ENCODE measurements at places on chromosomes 2 and 18.

- DNase-seq, result no peak
Observed at GRCh38 chr18:22858121-22858520, 75.0 kb upstream of the RBBP8 start.

DNA sequence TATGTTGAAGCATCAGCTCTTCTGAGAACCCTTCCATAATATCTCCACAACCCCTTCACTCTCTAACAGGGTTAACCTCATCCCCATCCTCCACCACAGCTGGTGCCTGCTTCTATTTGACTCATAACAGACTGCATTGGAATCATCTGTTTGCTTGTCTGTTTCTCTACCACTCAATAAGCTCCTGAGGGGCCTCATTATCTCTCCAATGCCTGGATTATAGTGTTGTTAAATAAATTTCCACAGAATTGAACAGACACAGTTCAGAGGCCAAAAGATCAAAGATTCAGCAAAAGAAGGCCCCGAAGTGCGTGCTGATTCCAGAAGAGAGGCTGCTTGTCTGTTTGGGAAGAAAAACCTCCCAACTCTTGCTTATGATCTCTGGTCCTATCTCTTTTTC, 33.7 kb upstream of the FAM98A start:
- no peak for DNase-seq

DNA sequence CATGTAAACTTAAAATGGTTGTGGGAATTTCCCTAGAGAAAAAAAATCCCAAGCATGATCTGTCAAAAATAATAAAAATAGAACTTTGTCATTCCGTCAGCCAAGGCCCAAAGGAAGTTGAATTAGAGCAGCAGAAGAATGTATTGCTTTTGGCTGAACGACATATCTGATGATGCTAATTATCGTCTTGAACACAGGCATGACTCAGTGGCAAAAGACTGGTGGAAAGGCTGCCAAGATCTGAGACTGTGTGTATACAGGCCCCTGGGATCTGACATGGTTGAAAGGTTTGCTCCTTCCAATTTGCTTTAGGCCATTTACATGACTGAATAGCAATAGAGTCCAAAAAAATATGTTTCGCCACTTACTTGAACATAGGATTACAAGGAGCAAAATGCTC, 1057.1 kb upstream of the CRIM1 start:
- no peak for DNase-seq

GRCh38 chr18:45107425-45107824, 426.7 kb downstream of the SETBP1 start:
- no peak for DNase-seq

DNA sequence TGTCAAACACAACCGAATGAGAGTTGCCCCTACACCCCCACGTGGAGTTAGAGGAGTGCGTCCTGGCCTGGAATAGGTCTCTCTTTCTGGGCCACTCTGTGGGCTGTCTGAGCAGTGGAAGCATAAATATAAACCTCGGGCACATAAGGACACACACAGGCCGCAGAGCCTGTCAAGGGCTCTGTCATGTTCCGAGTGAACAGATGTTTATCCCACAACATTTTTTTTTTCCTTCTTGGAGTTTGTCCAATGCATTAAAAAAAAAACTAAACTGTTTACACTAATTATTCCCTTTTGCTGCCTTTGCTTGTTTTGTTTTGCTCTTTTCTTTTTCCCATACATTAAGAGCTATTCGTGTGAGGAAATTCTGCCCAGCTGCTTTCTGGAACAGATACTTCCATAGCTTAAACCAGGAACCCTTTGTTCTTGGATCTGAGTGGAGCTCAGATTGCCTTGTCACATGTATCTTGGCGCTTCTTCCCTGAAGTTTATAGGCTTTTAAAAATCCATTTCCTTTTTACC, 228.3 kb upstream of the FOSL2 start:
- DNase-seq, result no peak

- DNase-seq, result no peak
Observed at GRCh38 chr2:165691615-165692014, 102.4 kb downstream of the GALNT3 start.

DNA sequence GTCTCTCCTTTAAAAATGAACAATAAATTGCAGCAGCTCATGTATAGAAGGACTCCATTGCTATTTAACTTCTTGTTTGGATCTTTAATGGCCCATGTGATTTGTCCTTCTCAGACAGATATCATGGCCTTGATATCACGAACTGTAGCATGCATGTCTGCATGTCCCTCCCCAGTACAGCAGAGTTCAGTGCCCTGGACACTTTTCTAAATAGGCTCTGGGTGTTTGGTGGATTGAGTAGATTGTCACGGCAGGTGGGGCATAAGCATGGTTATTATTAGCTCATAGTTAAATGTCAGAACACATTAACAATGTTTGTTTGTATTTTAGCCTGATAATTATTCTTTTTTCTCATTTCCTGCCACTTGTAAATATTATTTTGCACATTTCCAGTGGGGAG, 118.3 kb downstream of the LRRTM1 start:
- DNase-seq, result no peak

GRCh38 chr2:1026141-1026540, 75.5 kb downstream of the SNTG2 start:
- no peak for DNase-seq

- no peak for DNase-seq
Observed at GRCh38 chr18:11673560-11673959, 15.5 kb upstream of the GNAL start.

DNA sequence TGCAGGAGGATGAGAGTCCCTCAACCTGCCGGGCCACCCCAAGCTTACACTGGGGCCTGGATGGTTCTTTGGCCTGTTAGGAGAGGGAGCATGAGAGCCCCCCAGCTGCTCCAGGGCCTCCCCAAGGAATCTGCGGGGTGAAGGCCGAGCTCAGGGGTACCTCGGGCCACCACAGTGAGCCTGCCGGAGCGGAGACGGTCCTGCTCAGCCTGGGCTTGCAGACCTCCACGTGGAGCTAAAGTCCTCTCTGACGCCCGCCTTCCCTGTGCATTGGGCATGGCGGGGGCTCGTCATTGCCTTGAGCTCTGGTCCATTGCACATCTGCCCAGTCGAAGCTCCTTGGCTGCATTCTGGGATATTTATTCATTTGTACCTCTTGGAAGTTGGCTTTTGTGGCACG, 62.7 kb downstream of the ASB1 start:
- DNase-seq, result no peak

- DNase-seq, result no peak
Observed at GRCh38 chr2:188695953-188696352, 278.2 kb upstream of the COL3A1 start.

- DNase-seq, result no peak
Observed at GRCh38 chr2:57881998-57882888, 164.4 kb upstream of the VRK2 start.

DNA sequence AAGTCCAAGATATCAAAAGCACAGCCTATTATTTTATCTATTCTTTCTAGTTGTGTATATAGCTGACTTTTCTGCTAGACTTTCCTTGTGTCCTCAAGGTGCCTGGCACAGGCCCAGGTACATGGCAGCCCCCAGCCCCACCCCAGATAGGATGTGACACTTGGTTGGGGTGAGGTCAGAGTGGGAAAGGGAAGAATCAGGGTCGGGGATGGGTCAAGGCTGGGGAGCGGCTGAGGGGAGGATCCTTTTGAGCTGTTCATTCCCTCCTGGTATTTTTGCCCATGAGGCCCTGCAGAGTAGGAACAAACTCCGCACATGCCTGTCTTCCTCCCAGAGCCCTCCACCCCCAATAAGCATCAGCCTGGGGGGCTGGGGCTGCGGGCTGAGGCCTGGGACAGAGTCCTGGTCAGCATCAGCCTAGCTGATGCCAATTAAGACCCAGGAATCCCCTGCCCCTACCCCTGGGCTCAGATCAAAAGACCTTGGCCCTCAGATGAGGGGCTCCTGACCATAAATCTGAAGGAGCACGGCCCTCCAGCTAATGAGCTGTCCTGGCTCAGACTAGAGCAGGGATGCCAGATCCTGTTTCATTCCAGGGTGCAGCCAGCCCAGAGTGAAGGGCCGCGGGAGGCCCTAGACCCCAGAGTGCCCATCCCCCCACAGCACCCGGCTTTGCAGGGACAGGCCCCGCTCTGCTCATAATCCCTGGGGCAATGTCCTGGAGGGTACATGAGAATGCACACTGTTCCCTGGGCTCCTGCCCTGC, 85.3 kb downstream of the SDC1 start:
- DNase-seq, result no peak

DNA sequence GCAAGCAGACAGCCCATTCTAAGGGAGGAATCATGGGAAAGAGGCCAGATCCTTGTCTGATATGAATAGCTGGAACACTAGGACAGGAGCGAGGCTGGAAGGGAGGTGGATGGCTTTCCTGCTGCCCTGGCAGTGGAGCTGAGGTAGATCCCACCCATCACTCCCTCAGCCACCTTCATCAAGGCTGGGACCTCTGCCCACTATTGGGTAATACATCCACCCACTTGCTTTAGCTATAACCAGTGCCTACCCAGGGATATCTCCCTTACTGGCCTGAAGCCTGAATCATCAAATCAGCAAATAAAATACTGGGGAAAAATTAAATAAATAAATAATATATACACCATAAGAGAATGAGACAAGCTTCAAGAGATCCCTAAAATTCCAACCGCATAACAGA, 183.2 kb upstream of the KYNU start:
- no peak for DNase-seq

DNA sequence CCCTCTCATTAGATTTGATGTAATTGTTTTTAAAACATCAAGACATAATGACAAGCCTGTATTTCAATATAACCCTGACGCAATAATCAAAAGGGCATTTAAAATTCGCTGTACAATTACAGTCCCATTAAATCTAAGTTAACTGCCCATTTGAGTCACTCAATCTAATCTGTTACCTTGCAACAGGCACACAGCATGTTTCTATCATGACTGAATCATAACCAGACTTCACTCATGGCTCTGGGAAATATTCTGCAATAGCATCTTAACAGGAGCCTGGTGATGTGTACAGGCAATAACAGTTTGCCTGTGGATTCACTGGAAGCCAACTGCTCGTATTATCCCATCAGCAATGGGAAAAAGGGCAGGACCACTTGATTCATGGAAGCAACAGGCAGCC, 142.3 kb upstream of the NCKAP5 start:
- DNase-seq, result no peak

DNA sequence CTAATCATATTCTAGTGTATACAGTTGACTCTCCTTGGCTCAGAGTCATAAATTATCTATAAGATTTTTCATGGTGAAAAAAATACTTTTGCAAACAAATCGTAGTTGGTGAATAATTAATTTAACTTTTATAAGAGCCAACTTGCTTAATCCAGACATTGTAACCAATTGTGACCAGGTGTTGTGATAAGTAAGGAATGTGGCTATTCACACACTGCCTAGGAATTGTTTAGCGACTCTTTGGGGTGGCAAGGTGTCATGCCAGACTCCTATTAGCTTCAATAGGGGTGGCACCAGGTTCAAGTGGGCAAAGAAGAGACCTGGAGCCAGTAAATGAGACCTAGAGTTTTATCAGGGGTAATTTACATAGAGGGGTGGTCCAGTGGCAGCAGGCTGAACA, 344.7 kb upstream of the PKDCC start:
- no peak for DNase-seq

GRCh38 chr2:8641301-8641965, 40.4 kb upstream of the ID2 start:
- no peak for DNase-seq

DNA sequence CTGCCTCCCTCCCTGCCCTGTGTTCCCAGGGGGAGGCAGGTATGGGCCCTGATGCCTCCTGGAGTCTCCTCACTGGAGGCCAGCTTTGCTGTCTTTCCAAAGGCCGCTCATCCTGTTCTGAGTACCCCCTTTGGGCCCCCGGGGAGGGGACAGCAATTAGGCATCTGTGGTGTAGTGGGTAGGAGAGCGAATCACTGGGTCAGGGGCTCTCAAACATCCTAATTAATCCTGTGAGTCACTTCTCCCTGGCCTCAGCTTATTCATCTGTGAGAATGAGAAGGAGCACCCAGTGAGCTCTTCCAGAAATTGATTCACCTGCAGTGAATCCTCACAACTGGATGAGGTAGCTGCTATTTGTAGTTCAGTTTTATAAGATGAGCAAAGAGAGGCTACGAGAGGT, 16.4 kb downstream of the TET3 start:
- DNase-seq, result no peak

- DNase-seq, result no peak
Observed at GRCh38 chr2:189082376-189082975, 97.1 kb downstream of the COL5A2 start.

DNA sequence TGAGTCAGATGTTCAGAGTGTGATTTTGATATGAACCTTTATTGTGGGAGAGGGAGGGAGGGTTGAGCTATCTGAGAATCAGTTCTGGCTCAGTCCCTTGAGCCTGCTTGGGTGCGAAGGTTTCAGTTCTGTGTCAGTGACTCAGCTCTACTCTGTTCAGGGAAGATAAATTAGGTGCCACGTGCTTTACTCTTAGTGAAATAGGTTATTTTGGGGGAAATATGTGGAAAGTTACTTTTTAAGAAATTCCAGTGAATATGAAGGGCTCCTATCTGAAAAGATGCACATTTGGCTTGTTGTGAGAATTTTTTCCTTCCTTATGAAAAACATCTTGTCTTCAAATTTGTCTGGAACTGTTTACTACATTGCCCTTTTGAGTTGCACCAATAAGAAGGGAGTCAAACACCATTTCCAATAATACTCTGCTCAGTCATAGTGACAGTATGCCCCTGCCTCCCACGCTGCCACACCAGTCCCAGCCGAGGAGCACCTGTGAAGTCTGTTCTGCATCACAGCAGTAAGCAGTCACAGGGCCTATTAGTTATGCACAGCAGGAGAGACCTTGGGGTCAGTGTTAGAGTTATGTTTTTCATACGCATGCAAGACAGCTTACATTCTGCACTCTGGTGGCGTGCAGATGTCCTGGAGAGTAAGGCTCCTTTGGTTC, 32.8 kb upstream of the DNAH7 start:
- peak; percentile 13 for DNase-seq

- no peak for DNase-seq
Observed at GRCh38 chr18:12362473-12363174, 14.4 kb downstream of the AFG3L2 start.

GRCh38 chr2:11695576-11695975, 25.6 kb upstream of the NTSR2 start:
- no peak for DNase-seq

- DNase-seq, result no peak
Observed at GRCh38 chr2:29322011-29322410, 206.8 kb downstream of the CLIP4 start.

DNA sequence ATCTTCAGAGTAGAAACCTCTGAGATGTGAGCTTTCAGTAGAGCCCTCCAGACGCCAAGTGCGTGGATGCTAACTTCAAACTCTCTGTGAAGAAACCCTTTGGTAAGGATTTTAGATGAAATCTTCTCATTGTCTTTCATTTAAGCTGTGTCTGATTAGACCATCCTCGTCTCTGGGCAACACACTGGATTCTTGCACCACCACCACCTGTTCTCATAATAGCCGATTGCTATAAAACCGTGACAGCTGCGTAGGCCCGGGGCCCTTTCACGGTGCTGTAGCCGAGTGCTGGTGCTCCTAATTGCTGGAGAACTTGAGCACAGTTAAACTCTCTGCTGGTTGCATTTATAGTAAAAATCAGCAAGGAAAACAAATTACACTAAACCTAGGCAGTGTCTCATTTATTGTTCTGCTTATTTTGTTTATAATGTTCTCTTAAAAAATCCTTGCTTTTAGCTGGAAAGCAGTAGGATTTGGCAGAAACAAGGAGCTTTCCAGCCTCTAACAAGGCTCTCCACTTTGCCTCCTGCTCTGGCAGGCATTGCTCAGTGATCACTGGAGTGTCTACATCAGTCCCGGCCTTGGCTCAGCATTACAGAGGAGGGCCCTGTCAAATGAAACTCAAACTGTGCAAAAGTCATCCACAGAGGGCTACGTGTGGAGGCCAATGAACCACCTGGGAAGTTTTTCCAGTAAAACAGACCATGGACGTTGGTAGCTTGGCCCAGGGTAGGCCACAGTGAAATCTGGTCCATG, 40.9 kb upstream of the MBP start:
- no peak for DNase-seq

Measured in stimulated activated CD8-positive, alpha-beta memory T cell treated with anti-CD3 and anti-CD28 coated beads, Interleukin-2, amount 100 ng/mL, for 48 hours (primary cell).